Jurkat, Clone E6-1 (cell line): ENCODE measurements at places on chromosomes 3 and 15.

DNA sequence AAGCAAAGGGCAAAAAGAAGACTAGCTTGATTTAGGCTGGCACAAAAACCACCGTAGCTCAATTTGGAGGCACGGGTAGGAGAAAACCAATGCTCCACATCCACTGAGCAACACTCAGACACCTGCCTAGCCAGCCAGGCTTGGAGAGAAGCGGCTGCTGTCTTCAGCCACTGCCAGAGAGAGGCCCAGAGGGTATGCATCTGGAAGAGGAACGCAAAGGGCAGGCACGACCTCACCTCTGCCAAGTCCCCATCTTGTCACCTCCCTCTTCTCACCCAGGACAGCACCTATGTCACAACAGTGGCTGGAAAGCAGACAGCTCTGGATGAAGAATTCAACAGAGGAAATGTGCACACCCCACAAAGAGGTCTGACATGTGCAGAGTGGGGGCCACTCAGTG, 93.5 kb downstream of the ADAMTS17 start:
- DNase-seq, result no peak

GRCh38 chr3:149009732-149010131, 18.4 kb downstream of the GYG1 start:
- peak; percentile 54 for DNase-seq

- DNase-seq, result no peak
These were observed 689.9 kb downstream of the TUSC7 start for GRCh38 chr3:117399311-117400078.

DNA sequence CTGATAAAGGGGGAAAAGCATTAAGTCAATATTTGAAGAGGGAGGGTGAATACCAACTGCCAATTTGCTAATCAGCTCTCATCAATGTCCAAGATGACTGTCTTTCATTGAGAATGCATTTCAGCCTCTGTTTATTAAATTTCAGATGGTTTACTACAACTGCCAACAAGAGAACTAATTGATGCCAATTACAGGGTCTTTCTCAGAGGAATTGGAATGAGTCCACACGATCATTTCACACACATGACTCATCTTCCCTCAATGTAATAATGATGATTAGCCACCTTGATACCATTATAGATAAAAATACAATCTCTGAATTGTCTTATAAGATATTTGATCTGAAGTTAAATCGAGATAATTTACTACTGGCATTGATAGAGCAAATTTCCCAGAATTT, 1274.4 kb downstream of the ROBO2 start:
- DNase-seq, result no peak

DNA sequence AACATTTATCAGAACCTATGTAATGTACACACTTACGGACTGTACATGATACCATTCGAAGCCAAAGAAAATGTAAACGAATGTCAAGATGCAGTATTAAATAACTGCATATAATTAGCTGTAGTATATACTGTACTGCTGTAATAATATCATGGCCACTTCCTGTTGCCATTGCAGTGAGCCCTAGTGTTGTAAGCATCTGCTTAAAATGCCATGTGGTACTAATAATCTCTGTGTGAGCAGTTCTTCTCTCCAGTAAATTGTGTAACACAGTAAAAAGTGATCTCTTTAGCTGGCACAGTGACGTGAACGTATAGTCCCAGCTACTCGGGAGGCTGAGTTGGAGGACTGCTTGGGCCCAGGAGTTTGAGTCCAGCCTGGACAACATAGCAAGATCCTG, 8.6 kb downstream of the SPG11 start:
- no peak for DNase-seq

- DNase-seq, result no peak
These were observed 427.6 kb upstream of the MDFIC2 start for GRCh38 chr3:70740071-70740470.

- no peak for DNase-seq
These were observed 152.9 kb downstream of the MECOM start for GRCh38 chr3:169510693-169511010.

- no peak for DNase-seq
These were observed 80.2 kb downstream of the DPH6 start for GRCh38 chr15:35465783-35466182.

DNA sequence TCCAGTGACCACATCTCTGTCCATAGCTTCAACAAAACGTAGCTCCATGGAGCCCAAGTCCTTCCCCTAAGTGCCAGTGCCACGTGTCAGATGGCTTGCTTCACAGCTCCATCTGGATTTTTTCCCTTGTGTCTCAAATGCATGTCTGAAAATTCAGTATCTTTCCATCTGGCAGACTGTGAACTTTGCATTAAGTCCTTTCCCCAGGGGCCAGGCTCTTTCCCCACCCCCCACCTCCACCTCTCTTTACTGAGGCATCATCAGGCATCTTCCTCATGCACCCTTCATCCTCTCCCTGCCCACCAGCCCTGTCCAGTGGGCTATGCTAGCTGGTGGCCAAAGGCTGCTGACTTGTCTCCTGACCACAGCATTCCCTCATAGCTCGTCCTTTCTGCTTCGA, 53.7 kb downstream of the PDIA5 start:
- no peak for DNase-seq

DNA sequence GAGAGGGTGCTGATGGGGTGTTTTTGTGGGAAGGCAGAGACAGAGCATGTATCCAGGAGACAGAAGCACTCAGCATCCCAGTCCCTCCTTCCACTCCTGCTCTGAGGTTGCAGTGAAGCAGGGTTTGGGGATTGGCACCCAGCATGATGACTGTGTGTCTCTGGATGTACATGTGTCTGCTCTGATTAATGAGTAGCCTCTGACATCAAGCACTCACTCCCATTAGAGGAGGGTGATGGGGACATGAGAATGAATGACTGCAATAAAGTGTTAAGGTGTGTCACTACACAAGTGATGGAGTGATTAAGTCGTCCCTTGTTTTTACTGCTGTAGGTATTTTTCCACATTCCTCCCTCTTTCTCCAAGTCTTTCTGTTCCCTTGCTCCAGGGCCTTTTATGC, 9.6 kb upstream of the MYZAP start:
- no peak for DNase-seq

DNA sequence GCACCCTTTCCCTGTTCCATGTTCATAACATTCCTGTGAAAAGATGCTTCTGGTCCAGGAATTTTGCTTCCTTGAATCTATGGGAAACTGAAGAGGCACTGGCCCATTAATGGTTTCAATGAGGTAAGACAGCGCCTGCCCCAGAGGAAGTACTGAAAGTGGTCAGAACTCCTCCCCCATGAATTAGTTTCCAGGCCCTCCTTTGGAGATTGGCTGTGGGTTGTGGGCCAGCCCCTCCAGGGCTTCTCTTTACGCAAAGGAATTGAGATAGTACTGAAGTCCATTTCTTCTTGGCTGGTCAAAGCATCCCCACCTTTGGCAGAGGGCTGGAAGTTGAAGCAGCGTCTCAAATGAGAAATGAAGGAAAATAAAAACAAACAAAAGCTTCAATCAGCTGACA, 175.5 kb downstream of the POLR2M start:
- no peak for DNase-seq

DNA sequence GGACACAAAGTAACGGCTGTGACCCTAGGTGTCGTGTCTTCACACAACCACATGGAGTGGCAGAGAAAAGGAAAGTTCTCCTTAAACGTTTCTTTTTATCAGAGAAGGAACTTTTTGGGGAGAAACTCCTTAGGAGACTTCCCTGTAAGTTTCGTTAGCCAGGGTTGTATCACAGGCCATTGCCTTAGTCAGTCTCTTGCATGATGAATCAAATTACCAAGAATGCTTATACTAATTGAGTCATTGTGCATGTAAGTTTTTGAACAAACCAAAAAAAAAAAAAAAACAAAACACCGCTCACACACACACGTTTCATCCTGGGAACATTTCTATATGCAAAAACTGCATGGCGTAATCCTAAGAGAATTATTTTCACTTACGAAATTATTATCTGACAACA, 150.4 kb upstream of the SATB1 start:
- no peak for DNase-seq

DNA sequence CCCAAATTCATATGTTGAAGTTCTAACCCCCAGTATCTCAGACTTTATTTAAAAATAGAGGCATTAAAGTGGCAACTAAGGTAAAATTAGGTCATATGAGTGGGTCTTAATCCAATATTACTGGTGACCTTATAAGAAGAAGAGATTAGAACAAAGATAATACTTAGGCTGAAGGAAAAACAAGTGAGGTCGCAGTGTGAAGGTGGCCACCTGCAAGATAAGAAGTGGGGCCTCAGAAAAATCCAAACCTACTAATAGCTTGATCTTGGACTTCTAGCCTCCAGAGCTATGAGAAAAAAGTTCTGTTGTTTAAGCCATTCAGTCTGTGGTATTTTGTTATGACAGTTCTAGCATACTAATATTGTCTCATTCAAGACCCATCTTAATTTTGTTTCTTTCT, 159.9 kb upstream of the PEX5L start:
- DNase-seq, result no peak

- no peak for DNase-seq
These were observed 8.1 kb upstream of the MUC13 start for GRCh38 chr3:124942613-124943012.

DNA sequence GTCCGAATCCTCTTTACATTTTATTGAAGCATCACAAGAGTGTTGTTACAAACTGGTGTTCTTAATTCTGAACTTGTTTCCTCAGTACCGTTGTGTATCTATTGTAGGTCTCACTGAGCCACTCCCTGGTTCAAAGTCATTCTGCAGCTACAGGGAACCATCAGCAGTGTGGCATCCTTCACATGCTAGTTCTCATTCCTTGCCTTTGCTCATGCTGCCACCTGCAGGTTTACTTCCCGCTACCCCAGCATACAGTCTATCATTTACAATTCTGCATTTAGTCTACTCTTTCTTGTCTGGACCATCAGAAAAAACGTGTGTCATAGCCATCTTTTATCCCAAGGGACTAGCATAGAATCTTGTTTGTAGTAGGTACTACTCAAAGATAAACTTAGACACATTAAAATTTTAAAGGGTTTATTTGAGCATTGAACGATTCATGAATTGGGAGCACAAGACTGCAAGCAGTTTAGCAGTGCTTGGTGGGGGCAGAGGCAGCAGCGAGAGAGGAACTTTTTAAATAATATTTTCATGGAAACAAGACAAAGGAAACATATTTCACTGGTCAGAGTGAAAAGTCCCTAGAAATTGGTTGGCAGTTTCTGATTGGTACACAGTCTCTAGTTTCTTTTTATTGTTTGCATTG, 402.1 kb downstream of the CADM2 start:
- DNase-seq, result peak; percentile 45

- no peak for DNase-seq
These were observed 106.2 kb downstream of the TLE3 start for GRCh38 chr15:69991551-69991980.

DNA sequence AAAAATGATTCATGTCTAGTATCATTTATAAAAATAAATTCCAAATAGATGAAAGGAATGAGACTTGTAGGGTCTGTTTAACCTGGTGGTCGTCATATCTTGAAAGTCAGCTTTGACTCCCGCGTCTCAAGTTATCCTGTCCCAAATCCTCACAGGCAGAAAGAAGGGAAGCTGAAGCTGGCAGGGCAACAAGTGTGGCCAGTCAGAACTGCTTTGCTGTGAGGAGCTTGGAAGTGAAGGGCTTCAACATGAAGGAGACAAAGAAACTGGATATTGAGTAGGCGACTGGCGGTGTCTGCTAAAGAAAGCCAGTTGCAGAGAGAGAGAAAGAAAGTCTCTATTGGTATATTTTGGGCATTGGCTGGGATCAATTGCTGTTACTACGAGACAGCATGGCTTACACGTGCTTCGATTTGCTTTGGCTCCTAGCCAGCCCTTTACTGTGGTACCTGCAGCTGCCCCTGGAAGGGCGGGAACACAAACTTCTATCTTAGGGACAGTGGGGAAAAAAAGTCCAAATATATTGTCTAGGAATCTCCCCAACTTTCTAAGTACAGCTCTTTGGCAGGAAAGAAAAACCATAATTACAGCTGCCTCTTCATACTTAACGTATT, 107.2 kb downstream of the CHST2 start:
- no peak for DNase-seq

DNA sequence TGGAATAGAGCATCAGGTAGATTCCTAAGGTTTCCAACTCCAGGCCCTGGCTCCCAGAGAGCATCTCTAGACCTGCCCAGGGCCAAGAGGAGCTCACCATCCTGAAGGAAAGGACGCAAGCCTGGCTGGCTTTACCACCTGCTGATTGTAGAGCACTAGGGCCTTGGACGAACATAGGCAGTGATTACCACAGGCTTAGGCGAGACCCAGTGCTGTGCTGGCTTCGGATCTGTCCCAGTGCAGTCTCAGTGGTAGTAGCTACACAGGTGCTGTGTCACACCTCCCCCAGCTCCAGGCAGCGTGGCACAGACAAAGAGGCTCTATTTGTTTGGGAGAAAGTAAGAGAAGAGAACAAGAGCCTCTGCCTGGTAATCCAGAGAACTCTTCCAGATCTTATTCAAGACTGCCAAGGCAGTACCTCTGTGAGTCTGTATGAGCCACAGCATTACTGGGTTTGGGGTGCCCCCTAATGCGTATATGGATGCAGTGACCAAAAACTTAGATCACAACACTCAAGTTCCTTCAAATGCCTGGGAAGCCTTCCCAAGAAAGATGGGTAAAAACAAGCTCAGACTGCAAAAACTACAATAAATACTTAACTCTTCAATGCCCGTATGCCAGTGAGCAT, 25.4 kb downstream of the ISG20 start:
- DNase-seq, result peak; percentile 30

GRCh38 chr3:162721736-162722135, 1225.1 kb downstream of the OTOL1 start:
- no peak for DNase-seq

DNA sequence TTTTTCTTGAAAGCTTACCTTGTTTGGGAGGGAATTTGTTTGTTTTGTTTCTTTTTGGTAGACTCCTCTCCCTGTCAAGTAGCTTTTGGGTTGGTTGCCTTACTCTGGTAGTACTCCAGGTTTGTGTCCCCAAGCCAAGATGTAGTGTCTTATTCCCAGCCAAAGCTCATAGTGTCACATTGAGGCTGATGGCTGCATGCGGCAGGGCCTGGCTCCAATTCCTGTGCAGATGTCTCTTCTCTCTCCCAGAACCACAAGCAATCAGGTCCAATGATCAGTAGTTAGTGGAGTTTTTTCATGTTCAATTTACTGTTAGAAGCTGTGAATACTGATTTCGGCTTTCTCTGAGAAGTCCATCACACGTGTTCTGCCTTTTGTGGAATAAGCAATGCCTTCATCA, 221.1 kb upstream of the THBS1 start:
- DNase-seq, result no peak

DNA sequence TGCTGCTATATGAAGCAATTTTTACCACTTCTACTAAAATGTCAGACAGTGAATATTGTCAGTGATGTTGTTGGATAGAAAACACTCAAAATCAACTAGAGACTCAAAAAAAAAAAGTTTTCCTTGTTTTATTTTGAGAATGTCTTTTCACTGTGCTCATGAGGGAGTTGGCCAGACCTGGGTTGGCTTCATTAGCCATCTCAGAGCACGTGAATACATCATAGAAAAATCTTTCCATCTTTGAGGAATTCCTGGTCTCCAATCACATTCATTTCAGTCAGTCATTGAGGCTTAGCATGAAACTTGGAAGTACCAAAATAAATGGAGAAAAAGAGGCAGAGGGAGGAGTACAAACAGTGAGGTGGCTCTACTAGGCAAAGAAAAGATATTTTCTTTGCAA, 57.6 kb upstream of the CMSS1 start:
- DNase-seq, result no peak
